ENCODE measurements at places on chromosomes 1 and 21.

DNA sequence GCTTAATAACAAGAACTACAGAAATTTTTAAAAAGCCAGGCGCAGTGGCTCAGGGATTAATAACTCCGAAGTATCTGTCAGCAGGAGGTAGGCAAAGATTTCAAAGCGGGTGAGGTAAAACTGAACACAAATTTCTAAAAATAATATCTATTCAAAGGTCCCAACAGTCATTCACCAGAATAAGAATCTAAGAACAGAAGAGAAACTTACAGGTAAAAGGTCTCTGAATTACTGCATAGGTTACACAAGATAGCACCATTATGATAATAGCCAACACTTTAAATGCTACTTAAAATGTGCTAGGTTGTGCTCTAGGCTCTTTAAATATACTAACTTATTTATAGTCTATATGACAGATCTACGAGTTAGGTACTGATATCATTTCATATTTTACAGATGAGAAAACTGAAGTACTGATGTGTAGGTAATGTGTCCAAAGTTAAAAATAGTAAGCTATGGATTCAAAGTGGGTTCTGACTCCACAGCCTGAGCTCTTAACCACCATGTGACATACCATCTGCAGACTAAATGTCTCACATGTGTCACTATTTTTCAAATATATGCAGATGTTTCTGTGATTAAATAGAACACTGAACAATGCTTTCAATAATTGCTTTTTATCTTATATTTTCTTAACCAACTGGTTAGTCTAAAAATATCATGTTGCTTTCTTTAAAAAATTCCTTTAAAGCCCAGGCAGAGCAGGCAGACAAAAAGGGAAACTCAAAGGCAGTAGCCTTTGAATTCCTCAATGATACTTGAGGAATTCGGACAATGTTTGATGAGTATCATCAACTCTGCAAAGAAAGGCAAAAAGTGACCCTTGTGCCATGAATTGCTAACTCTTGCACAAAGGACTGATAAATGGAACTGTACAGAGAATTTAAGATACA, 80.5 kb upstream of the TTC39A start:
- ATAC-seq, result no peak

GRCh38 chr1:48058135-48059025, 61.2 kb upstream of the TRABD2B start:
- no peak for ATAC-seq

- ATAC-seq, result no peak
These were observed 395.5 kb downstream of the SMYD3 start for GRCh38 chr1:246111570-246111969.

DNA sequence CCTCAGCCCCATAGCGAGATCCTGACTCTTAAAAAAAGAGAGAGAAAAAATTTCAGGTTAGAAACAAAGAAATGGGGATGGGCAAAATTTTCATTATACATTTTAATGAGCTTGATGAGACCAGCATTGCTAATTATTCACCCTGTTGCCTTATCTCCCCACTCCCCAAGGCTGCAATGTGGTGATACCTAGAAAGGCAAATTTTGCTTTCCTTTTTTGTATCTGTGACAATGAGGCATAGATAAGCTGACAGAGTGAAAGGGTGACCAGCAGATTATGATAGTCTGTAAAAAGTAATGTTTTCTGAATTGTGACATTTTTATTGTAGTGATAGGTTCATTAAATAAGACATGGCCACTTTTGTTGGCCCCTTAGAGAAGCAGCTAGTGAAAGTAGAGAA, 12.9 kb downstream of the SRRM1 start:
- no peak for ATAC-seq

- ATAC-seq, result no peak
These were observed 25.2 kb upstream of the TAL1 start for GRCh38 chr1:47257224-47257623.

- ATAC-seq, result peak; percentile 12
These were observed 42.4 kb upstream of the FMO2 start for GRCh38 chr1:171142416-171143385.

GRCh38 chr1:206646504-206646903, 11.2 kb downstream of the DYRK3 start:
- ATAC-seq, result no peak

DNA sequence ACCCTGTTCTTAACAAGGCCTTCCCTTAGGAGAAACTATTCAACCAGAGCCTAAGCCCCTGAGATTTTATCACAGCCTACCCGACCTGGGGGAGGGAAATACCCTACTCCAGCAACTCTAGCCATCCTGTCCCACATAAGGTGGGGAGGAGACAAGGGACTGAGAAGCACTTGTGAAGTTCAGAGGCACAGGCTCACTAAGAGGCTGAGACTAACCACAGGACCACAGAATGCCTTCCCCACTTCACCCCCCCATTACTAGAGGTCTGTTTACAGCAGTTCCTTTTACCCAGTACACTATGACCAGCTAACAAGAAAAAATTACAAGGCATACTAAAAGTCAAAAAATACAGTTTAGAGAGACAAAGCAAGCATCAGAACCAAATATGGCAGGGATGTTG, 86.8 kb downstream of the TEX35 start:
- peak; percentile 38 for ATAC-seq

DNA sequence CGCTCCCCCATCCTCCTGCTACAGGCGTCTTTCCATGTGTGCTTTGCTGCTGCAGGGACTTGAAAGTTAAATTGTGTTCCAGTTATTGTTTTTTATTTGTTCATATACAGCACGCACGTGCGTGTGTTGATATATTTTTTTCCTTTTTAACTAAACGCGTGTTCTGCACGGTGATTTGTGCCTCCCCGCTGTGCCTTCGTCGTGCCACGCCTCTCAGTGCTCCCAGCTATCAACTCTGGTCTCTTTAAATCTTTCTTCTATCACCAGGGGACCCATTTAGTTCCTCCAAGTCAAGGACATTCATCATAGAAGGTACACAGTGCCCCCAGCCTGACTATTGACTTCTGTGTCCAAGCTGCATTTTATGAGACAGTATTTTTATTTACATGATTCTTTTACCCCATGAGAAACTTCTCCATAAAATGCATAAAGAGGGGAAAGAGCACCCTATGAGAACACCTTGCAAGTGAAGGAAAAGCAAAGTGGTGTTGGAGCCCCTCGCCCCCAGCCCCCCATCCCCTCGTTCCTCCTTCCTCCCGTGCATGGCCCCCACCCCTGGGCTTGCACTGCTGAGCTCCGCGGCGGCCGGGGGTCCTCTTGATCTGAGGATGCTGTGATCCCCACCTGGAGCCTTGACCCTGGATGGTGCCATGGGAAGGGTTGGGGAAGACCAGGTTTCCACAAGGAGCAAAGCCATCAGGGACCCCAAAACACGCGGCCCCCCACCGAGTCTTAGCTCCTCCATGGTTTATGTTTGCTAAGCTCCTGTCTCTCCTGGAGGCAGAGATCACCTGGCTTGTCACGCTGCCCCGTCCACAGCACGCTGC, 45.5 kb downstream of the KCNAB2 start:
- ATAC-seq, result no peak

- ATAC-seq, result no peak
These were observed 56.1 kb upstream of the IRF2BP2 start for GRCh38 chr1:234665975-234666605.

GRCh38 chr1:240020871-240021270, 70.8 kb upstream of the FMN2 start:
- ATAC-seq, result no peak

GRCh38 chr1:117964290-117965038, 34.9 kb downstream of the WDR3 start:
- ATAC-seq, result no peak

- ATAC-seq, result no peak
These were observed 54.7 kb downstream of the ELK4 start for GRCh38 chr1:205576805-205577761.

DNA sequence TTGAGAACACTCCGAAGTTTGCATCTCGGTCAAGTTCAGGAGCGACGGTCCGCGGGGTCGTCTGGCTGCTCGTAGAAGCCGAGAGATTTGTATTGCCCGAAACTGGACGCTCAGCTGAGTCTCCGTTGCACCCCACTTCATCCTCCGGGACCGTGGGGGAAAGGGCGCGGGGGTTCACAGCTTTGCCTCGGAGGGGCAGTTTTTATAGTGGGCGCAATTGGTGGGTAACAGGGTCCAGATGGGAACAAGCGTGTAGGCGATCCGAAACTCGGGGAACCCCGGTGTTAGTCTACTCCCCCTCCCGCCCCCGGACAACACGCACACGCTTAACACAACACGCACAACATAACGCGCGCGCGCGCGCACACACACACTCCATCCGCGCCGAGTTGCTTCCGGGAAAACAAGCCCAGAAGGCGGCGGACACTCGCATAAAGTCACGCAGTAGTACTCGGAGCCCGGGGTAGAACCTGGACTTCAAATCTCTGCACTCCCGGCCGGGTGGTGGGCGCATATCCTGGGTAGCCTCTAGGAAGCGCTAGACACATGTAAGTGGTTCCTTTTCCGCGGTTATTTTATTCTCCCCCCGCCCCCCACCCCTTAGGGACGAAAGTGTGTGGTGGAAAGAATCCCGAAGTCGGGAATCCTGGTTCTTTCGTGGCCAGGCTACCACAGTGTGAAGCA, 1.1 kb upstream of the JUN start:
- peak; percentile 32 for ATAC-seq

DNA sequence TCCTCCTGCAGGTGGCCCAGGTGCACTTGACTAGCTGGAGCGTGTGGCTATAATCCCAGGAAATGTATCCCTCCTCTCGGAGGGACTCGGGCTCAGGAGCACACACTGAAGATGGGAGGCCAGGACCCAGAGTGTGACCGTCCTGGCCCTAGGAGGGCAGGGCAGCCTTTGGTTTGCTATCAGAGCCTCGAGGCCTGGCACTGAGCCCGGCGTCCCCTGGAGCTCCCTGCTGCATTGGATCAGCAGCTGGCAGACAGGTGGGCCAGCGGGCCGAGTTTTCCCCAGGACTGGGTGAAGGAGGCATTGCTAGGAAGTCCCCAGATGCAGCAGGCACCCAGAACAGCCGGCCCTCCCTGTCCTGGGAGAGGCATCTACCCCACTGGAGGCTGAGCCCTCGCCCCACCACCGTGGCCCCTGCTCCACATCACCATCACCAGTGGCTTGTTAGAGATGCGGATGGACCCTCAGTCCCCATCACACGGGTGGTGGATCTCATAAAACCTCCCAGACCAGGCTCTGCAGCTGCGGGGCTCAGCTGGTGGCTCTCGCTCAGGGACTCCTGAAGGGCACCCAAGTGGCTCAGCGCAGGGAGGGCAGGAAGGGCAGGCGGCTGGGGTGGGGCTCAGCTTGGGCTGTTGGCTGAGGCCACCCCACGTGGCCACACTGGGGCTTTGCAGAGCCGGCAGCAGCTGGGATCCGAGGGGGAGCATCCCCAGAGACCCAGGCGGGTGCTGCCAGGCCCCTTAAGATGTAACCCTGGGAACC, 32.7 kb upstream of the POFUT2 start:
- ATAC-seq, result no peak

DNA sequence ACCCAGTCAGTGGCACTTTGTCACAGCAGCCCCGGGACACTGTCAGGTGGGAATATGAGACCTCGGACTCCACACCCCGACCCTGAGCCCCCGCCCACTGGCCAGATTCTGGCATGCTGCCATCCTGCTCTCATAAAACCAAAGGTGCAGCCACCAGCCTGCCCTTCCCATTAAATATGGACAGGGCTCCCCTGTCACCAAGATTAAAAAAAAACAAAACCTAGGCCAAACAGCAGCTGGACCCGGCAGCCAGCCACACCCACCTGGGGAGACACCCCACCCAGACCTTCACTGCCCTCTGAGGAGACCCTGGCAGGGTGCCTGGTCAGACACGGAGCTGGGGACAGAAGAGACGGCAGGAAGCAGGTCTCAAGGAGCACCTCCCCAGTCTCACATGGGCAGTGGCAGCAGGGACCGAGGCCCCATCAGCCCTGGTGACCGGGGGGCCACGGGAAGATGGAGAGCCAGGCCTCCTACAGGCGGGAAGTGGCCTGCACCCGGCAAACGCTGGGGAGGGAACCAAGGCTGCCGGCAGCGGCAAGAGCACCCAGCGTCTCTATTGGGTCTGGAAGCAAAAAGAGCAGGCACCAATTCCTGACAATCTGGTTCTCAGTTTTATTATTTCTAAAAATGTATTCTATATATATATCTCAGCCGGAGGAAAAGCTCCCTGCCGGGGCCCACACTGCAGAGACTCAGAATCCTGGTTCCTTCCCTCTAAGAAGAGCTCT, 61.9 kb downstream of the ACOT7 start:
- ATAC-seq, result no peak

DNA sequence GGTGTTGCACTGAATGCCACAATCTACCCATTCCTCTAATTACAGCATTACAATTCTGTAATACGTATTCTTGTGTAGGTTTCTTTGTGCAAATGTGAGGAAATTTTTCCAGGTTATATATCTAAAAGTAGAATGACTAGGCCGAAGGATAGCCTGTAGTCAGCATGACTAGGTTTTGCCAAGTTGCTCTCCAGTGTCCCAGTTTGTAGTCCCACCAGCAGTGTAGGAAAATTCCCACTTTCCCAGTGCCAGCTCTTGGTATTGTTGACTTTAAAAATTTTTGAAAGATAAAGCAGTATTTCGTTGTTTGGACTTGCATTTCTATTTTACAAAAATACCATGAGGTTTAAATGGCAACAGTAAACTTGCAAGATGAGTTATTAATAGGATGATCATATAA, 3.0 kb downstream of the PARK7 start:
- no peak for ATAC-seq

- no peak for ATAC-seq
These were observed 54.8 kb downstream of the TRIM11 start for GRCh38 chr1:228351850-228352249.

- ATAC-seq, result no peak
These were observed 10.3 kb downstream of the ZBTB40 start for GRCh38 chr1:22461678-22462527.

DNA sequence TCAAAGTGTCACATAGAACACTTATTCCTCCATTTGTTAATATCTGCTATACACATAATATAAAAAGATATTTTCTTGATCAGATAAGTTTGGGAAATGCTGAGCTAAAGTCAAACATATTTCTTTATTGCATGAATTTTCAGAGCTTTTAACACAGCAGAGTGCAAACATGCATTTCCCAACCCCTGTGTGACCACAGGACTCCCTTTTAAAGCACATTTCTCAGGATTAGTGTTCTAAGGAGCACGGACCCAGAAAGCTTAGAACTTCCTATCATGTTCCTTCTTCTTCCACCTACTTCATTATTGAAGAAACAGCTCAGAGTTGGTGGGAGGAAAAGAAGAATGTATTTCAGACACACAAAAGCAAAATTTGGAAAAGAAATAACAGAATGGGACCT, 109.1 kb upstream of the CDC42BPA start:
- ATAC-seq, result no peak

DNA sequence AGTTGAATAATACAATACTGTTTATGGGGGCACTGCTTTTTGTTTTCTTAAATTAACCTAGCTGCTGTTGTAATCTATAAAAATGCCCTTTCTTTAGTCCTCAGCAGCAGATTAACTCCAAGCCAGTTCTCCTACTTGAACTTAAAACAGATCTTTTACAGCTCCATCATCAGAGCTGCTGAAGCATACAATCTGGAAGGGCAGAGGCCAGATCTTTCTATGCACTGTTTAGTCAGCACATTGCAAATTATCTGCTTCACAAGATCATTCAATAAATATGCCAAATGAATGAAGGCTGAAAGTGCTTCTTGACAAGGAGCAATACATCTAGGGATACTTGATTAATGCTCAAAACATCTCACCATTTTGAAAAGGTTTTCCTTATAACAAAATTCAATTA, 115.8 kb downstream of the PLPPR5 start:
- ATAC-seq, result no peak

Measured in esophagus mucosa (tissue), 1 donor.